Activated naive CD4-positive, alpha-beta T cell treated with Interleukin-2 at 50 U/mL for 16 hours (primary cell): ENCODE measurements at places on chromosomes 1 and 21.

GRCh38 chr1:145771056-145771455, 51.8 kb downstream of the CD160 start:
- no peak for DNase-seq

- no peak for DNase-seq
These were observed 26.6 kb downstream of the ATF6 start for GRCh38 chr1:161792740-161793139.

GRCh38 chr1:87392248-87393192, 63.8 kb downstream of the LMO4 start:
- no peak for DNase-seq

- DNase-seq, result no peak
These were observed 495.6 kb upstream of the NEGR1 start for GRCh38 chr1:72777918-72778317.

GRCh38 chr1:54857141-54857540, 29.9 kb downstream of the DHCR24 start:
- no peak for DNase-seq

DNA sequence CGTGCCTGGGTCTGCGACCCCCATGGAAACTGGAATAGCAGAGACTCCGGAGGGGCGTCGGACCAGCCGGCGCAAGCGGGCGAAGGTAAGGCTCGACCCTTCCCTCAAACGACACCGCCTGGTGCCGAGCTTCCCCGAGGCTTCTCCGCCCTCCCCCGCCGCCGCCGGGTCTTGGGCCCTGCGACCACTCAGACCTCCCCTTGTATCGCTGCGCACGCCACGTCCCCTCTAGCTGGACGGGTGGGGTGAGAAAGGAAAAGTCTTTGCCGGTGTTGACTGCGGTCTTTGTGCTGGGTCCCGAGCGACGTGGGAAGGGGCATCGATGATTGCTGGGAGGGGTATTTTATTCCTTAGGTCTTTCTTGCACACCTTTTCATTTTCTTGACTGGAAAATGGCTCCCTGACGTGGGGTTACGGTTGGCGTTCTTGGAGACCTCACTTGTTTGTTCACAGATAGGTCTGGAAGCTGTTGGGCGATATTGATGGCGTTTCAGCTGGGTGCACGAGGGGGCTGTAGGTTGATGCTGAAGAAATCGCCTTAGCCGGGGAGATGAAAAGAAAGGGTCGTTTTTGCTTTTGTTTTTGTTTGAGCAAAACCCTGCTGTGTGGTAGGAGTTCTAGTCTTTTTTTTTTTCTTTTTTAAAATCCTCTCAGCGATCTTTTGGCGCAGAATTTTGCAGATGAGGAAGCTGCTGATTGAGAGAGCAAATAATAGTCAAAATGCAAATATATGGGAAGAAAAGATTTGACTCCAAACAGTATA, 776 bp downstream of the KDM1A start:
- DNase-seq, result peak; percentile 19

DNA sequence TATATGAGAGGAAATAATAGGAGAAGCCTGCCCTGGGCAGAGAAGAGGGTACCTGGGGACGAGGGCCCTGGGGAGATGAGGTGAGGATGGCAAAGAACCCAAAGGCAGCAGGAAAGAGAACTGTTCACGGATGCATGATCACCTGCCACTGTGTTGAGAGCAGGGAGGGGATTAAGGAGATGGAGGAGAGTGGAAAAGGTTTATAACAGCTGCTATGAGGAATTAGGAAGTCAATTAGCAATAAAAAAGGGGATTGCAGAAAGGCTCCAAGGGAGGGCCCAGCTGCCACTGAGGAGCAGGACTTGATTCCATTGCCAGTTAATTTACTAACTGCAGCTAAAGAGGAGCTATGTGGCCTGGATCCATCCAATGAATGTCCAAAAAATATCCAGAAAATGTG, 61.1 kb downstream of the GFI1 start:
- no peak for DNase-seq

DNA sequence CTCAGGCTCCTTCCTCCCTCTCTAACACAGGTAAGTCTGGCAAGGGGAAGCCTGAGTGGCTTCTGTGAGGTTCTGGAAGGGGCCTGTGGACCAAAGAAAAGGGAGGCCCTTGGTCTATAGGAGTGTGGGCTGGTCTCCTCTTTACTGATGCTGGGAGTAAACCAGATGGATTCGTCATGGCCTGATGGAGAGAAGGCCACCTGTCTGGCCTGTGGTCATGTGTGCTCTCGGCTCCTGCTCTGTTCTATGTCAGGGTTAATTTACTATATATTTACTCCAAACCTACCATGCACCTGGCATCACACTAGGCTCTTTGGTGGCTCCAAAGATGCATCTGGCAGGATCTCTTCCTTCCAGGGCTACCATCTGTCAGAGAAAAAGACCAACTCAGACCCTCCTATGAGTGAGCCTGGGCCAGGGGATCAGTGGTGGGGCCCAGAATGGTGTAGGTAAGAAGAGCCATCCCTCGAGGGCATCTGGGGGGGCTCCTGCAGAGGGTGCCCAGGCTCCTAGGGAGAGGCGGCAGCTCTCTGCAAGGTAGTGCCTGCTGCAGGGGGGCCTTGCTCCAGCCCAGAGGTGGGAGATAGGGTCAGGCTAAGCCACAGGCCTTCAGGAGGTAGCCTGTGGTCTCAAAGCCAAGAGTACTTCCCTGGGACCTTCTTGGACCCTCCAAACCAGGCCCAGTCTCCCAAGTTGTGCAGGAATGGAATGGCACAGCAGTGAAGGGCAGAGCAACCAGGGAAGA, 68.2 kb upstream of the SELENON start:
- no peak for DNase-seq

- DNase-seq, result peak; percentile 73
These were observed 581 bp downstream of the SSU72 start for GRCh38 chr1:1573843-1574720.

- DNase-seq, result no peak
These were observed 123.3 kb upstream of the USP24 start for GRCh38 chr1:55338448-55338820.

DNA sequence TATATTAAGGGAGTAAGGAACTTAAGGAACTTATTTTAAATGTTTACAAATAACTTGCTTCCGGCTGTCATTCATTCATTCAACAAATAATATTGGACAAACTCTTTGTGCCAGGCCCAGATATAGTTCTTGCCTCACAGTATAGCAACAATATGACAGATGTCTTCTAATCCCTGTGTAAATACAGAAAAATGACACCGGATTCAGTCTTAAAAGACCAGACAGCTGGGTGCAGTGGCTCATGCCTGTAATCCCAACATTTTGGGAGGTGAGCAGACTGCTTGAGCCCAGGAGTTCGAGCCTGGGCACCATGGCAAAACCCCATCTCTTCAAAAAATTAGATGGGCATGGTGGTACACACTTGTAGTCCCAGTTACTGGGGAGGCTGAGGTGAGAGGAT, 23.7 kb downstream of the EIF2B3 start:
- no peak for DNase-seq

DNA sequence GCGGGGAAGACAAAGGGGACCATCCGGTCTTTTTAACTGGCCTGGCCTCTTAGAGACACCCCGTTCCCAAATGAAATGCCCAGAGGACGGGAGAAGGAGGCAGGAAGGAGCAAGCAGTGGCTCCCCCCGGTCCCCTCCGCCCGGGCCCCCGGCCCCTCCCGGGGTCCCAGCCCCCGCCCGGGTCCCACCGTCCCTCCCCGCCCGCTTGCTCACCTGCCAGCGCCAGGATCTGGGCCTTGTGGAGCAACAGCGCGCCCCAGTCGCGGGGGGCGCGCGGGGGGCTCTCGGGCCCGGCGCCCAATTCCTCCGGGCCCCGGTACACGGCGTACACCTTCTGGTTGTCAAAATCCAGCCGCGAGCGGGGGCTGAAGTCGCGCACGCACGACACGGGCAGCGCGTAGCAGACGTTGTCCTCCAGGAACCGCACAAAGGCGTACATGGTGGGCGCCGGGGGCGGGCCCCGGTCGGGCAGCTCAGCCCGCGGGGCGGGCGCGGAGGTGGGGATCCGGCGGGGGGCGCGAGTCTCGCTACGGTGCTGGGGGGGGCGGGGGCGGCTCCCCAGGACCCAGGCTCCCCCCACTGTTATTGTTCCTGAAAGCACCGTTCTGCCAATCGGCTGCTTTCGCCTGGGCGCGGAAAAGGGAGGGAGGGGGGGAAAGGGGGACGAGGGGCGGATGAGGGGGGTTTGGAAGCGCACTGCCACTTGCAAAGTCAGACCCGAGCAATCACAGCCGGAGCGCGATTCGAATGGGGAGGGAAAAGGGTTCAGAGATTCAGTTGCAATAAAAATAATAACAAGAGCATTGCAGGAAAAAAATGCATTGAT, at the start of gene BEND5:
BEND5 (minus strand) TSS at position 499 of the 826 bp plus-strand sequence; CDS start at position 439, 60 bp downstream.
- DNase-seq, result no peak

DNA sequence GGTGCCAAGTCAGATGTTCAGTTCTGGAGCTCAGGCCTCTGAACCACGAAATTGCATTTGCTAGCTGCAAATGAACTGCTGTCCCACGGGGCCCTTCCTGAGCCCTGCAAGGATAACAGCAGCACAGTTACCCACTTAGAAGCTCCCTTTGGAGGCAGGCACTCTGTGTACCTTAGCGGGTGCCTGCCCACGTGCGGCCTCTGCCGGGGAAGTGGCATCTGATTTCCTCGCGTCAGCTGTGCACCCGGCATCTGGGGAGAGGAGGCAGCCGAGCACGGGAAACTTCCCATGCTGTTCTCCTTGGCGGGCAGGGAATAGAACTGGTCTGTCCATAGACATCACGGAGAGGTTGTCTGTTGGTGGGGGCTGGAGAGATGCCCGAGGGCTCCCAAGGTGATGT, 148.0 kb upstream of the C1orf174 start:
- DNase-seq, result no peak

DNA sequence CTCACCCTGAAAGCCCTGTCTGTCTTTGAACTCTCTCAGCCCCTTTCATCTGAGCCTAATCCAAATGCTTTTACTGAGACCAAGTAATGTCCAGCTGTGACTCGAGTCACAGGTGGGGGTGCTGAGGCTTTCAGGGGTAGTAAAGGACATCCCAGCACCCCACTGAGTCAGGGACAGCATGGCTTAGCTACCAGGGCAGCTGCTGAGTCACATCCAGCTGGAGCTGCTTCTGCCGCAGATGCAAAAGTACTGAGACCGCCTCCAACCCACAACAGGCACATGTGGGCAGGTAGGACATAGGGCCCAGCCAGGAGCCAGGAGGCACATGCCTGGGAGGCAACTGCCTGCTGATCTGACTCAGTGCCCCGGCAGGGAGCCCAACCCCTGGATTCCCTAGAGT, 6.7 kb upstream of the VSIG8 start:
- DNase-seq, result peak; percentile 13

DNA sequence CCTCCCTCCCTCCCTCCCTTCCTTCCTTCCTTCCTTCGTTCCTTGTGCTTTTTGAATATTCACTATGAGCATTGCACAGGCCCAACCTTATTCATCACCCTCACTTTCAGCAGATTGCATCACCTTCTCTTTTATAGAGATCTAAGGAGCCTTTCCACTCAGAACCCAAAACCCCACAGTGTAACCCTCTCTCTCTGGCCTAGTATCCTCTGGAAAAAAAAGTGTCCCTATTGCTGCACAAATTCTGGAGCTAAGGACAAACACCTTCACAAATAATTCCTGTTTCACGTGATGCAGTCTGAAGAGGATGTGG, 25.6 kb downstream of the OR10J5 start:
- DNase-seq, result no peak
